CD4-positive, alpha-beta T cell treated with Interleukin-10 for 1 hour (primary cell): ENCODE measurements at places on chromosomes 13 and 19.
A peak's percentile ranks its signal among the peaks of the same experiment; 100 is the strongest.

- no peak for DNase-seq
These were observed 68.3 kb downstream of the DACH1 start for GRCh38 chr13:71798707-71799106.

- DNase-seq = no peak
These were observed 110.3 kb upstream of the VSTM2B start for GRCh38 chr19:29415507-29415906.

DNA sequence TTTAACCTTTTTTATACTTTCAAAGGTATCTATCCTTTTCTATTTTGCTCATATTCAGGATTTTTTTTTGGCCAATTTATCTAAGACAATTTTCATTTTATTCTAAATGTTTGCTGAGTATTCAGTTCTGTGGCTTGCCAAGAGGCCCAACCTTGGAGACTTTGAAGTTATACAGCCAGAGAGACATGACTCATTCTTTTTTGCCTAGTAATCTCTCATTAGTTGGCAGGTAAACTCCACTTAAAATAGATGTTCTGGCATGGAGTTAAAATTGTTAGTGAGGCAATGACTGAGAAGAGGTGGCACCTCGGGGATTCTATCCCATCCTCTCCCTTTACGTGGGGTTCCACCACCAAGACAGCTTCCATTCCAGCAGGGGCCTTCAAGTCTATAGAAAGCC, 213.8 kb downstream of the KCTD12 start:
- no peak for DNase-seq

GRCh38 chr19:52112624-52113023, 17.1 kb upstream of the ZNF841 start:
- DNase-seq = no peak

- peak; percentile 100 for DNase-seq
These were observed at the start of gene INTS6 for GRCh38 chr13:51452361-51453206. INTS6 (minus strand) TSS chr13:51453036; CDS start chr13:51452525, 511 bp downstream.

- DNase-seq = no peak
These were observed 532.0 kb downstream of the GPC6 start for GRCh38 chr13:93758575-93758974.

DNA sequence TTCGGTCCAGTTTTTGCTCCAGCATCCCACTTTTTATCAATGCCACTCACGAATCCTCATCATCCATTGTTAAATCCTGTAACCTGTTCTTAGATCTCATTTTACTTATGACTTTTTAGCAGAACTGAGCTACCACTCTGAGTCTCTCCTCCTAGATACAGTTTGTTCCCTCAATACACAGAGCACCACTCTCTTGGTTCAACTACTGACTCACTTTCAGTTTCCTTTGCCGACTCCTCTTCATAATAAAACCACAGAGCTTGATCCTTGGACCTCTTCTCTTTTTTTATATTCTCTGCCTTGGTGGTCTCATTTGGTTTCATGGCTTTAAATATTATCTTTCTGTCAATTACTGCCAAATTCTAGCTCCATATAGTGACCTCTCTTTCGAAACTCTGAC, 150.3 kb downstream of the SLITRK5 start:
- no peak for DNase-seq

DNA sequence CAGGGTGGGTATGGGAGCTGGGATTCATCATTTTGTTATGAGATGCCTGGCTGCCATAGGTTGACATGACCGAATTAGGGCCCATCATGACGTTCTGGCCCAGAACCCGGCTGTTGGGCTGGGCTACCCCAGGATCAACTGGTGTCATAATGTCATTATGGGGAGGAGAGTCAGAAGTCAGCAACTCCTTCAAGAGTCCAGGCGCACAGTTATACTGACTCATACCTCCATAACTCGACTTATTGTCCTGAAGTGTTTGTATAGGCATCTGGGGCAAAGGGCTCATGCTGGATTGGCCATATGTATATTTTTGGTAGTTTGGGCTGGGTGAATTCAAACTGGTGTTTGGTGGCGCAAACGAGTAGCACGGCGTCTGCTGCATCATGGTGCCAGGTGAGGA, 106.5 kb downstream of the FOXO1 start:
- no peak for DNase-seq
